Endothelial cell of umbilical vein (primary cell): ENCODE measurements at places on chromosomes 6 and 20. TPM values are rescaled to one million over a fixed set of nuclear protein-coding genes. Genes with fewer than 3 reads are reported as not detected.

DNA sequence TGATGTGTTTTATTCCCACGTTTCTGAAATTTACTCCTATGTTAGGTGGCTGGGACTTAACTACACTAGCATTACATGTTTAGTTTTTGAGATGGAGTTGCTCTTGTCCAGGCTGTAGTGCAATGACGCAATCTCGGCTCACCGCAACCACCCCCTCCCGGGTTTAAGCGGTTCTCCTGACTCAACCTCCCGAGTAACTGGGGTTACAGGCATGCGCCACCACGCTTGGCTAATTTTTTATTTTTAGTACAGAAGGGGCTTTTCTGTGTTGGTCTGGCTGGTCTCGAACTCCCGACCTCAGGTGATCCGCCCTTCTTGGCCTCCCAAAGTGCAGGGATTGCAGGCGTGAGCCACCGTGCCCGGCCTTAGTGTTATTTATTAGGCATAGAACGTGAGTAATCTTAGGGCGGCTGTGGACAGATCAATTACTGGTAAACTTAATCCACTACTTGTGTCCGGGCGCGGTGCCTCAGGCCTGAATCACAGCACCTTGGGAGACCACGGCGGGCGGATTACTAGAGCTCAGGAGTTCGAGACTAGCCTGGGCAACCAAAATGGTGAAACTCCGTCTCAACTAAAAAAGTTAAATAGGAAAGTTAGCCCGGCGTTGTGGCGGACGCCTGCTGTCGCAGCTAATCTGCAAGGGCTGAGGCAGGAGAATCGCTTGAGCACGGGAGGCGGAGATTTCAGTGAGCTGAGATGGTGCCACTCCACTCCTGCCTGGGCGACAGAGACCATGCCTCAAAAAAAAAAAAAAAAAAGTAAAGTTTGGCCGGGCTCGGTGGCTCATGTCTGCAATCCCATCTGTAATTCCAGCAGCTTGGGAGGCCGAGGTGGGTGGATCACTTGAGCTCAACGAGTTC, 123.7 kb upstream of the BTN3A2 start:
- H3K27ac ChIP-seq: peak overlapping the region; percentile 79
- DNase-seq: no peak
- peak overlapping the region; percentile 66 for H3K4me3 ChIP-seq
- no peaks in the 10 kb centered on the region for H3K27me3 ChIP-seq

The CCM2L gene
- total RNA-seq: 12.4 and 13.4 TPM in 2 replicates

GRCh38 chr6:26754212-26754611, 94.7 kb upstream of the ZNF322 start:
- peaks cover 22% of the 10 kb centered on the region for H3K27me3 ChIP-seq
- DNase-seq: no peak
- H3K4me3 ChIP-seq: no peak overlapping the region
- H3K4me1 ChIP-seq: no peaks in the 10 kb centered on the region

DNA sequence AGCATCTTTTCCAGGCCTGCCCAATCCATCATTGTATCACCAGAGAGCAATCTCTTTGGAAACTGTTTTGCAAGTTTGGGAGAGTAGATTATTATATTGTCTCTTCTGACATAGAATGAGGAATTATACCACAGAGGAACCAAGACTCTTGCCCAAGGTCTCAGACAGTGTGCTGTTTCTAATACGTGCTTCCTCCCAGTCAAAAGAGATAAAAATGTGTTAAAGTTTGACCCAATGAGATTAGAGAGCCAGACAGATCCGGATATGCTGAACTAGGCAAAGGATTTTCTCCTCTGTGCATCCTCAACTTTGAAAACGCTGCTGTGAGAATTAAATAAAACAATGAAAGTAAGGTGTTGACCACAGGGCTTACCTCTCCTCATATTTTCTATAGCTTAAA, 18.6 kb upstream of the NT5E start:
- DNase-seq: no peak
- H3K27me3 ChIP-seq: no peaks in the 10 kb centered on the region
- H3K27ac ChIP-seq: no peak overlapping the region

- no peaks in the 10 kb centered on the region for H3K4me1 ChIP-seq
- H3K4me3 ChIP-seq: no peak overlapping the region
- no peak overlapping the region for H3K27ac ChIP-seq
- H3K27me3 ChIP-seq: no peaks in the 10 kb centered on the region
- DNase-seq: no peak
- no peaks in the 10 kb centered on the region for H3K36me3 ChIP-seq
Observed at GRCh38 chr6:21371676-21372171, 221.8 kb upstream of the SOX4 start.
